ENCODE measurements at places on chromosomes 5 and 9. TPM values are rescaled to one million over a fixed set of nuclear protein-coding genes. Genes with fewer than 3 reads are reported as not detected.

GRCh38 chr9:126915281-126915816, 767 bp downstream of the RALGPS1 start:
- peak; percentile 70 for DNase-seq

DNA sequence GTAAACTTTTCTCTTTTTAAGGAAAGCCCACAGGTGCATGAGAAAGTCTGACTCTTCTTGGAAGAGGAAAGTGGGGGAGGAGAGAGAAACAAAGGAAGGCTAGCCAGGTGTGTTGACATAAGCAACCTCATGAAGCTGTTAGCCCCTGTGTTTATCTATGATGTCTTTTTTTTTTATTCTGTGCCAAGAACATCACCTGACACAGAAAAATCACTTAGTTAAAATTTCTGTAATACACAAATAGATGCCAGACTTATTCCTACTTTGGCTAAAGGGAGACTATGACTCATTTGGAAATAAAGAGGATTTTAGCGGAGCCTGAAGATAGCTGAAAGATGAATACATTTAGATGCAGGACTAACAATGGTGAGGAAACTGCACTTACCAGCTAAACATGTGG, 58.3 kb downstream of the BAAT start:
- DNase-seq: no peak

Gene EGFLAM
- 5.7 TPM for total RNA-seq

Gene MSX2
- 1.8 TPM for total RNA-seq

DNA sequence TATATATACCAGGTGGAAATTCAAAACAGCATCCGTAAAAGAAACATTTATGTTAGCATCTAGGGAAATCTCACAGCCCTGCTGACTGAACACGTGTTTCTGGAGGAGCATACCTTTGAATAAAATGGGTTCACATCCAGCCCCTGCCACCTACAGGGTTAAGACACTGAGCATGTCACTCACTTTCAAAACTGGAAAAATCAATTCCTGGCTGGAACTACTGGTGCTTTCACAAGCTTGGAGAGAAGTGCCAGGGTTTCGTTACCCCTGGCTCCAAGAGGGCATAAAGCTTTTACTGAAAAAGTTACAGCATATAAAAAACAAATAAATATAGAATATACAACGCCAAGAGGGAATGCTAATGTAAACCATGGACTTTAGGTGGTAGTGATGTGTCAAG, 48.0 kb downstream of the SERINC5 start:
- no peak for DNase-seq

Gene TTC16
- total RNA-seq: not detected

DNA sequence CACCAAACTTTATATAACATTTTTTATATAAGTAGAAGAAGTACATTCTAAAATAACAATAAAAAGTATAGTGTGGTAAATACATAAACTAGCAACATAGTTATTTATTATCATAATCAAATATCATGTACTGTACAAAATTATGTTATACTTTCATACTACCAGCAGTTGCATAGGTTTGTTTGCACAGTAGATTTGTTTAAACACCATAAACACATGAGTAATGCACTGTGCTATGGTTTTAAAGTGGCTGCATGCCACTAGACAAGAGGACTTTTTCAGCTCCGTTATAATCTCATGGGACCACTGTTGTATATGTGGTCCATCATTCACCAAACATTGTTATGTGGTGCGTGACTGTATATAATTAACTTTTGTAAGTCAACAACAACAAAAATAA, 137.6 kb downstream of the DRD1 start:
- no peak for DNase-seq

Gene CARTPT
- total RNA-seq: 8.4 TPM

Gene ZNF608
- total RNA-seq: 20.4 TPM

DNA sequence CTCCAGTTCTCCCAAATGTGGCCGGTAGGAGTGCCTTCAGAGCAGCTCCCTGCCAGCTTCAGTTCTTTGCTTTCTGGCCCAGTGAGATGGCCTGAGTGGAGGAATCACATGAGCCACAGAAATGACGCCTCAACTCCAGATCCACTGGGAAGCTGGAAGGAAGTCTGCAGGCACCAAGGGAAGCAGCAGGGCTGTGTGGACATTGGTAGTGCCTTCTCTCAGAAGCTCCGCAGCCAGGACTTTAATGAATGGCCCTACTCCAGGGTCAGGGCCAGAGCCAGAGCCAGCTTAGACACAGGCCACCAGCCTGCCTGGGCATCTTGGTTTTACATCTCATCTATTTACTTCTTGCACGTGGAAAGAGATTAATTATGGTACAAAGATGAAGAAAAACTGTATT, 12.0 kb upstream of the PSMB7 start:
- peak; percentile 22 for DNase-seq

DNA sequence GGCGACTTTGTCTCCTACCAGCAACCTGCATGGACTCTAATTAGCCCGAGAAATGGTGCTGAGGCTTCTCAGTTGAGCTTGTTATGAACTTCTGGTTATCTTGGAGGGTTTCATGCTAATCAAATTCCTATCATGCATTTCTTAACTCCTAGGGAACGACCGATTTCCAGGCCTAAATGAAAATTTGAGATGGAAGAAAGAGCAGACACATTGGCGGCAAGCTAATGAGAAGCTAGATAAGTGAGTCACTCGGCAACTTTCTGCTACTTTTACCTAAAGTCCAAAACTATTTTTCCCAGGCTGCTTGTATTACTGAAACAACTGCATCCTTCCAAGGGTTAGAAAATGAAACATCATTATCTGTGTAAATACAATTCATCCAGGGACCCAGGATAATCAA, 207.2 kb downstream of the DOCK8 start:
- DNase-seq: no peak

GRCh38 chr9:136061405-136061804, 33.7 kb downstream of the NACC2 start:
- peak; percentile 58 for DNase-seq

DNA sequence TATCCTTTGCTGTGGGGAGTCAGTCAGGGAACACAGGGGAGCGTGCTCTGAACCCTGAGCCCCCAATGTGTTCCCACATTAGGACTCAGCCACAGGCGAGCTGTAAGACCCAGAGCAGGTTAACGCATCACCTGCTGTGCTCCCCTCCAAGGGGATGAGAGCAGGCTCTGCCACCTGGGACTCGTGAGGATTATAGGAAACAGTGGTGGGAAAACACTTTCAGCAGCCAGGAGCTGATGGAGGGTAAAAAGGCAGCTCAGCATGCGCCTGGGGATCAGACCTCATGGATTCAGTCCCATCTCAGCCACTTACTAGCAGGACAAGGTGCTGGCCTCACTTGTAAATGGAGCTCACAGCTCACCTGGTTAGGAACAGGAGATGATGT, 9.2 kb downstream of the JADE2 start:
- no peak for DNase-seq

Gene HCN1
- total RNA-seq: 0.28 TPM

DNA sequence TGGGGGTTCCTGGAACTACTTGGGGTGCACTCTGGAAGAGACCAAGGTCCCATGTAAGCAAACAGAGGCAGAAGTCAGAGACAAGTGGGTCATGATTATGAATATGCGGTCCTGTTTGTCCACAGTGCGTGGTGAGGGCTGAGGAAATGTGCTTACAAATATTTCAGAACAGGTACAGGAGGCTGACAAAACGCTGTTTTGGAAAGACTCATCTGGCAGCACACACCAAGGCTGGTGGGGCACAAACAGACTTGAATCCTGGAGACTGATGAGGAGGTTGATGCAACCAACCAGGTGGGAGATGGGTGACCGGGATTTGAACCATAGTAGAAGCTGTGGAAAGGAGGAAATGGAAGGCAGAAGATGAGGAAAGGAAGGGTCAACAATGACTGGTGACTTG, 83.8 kb downstream of the ADRB2 start:
- no peak for DNase-seq

DNA sequence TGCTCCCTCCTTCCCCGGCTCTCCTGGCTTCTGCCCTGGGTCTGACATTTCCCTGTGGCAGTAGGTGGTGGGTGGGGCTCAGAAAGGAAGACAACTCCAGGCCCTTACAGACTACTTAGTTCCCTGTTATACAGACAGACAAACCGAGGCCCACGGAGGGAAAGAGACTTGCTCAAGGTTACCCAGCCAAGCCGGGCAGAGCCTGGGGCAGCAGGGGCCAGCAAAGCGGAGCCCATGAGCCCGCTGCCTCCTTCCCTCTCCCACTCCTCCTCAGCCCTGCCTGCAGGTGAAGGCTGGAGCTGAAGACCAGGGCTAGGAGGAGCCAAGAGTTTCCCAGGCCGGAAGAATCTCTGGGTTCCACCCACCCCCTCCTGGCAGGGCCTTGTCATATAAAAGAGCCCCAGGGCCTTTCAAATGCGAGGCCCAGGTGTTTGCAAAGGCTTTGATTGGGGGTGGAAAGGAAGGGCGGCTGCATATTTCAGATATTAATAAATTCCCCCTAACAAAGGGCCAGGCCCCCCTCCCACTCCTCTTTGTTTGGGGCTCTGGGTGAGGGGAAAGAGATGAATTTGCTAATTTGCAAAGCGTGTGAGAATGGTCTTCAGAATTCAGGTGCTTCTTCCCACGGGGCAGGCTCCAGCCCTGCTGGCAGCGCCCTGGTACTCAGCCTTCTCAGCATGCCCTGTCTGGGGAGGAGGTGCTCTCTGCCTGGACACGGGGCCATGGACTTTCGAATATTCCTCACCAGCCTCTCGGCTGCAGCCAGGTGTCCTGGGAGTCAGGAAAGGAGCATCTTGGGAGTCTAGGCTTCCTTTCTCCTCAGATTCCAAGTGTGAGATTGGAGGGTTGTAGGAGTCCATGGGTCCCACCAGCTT, 21.5 kb downstream of the SLC6A7 start:
- DNase-seq: no peak

Gene FAT2
- not detected for total RNA-seq

DNA sequence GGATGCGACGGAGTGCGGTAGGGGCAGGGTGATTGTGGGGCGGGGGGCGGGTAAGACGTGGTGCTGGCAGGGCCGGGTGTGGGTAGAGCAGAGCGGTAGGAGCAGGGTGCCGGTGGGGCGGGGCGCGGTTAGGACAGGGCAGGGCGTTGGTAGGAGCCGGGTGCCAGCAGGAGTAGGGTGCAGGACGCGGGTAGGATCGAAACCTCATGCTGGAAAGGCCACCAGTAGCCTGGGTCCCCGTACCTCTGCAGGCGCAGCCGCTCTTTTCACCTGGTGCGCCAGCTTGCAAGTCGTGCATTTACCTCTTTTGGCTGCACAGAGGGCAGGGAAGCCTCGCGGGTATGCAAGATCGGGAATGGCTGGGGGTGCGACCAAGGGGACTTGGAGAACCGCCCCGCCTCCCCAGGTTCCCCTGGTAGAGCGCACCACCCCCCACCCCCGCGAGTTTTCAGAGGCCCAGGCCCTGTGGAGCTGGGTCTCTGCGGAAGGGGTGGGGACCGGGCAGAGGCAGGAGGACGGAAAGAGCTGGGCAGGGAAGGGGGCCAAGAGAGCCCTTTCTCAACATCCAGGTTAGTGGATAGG, 104.8 kb upstream of the SIMC1 start:
- DNase-seq: no peak

GRCh38 chr9:113857875-113858274, 18.2 kb upstream of the ZNF618 start:
- no peak for DNase-seq

Gene PCDHA13
- 0.66 TPM for total RNA-seq

GRCh38 chr9:129458155-129458661, 162.7 kb downstream of the C9orf50 start:
- peak; percentile 80 for DNase-seq

- peak; percentile 92 for DNase-seq
Measured at GRCh38 chr5:134554319-134555222, 29.1 kb downstream of the JADE2 start.

DNA sequence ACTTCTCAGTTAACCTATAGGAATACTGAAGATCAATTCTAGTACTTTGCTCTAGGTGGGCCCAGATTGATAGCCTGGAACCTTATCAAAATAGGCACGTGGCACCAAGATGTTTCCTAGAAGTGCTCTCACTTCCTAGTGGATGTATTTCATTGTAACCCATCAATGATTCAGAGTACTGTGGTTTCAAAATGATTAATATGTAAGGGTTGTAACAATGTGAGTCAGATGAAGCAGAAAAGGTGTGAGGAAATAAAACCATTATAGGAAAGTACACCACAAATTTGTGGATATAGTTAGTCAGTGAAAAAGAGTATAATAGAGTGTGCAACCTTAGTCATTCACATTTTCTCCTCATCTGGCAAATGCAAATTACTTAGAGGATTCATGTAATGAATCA, 177.3 kb upstream of the FST start:
- DNase-seq: no peak

DNA sequence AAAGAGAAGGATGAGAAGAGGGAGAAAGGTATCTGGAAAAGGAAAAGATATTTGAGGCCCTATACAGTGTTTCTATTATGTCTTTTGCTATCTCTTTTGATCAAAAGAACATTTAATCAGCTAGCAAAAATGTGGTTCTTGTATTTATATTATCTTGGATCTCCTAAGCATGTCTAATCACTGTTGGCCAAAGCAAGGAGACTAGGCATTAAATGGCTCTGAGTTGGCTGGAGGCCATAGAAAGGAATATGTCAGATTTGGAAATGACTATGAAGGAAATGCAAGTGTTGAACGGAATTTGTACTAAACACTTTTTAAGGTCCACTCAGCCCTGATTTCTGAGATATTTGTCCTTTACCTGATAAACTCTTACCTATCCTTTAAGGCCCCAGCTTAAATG, 22.4 kb upstream of the THG1L start:
- DNase-seq: no peak

Gene MYMK
- total RNA-seq: not detected

GRCh38 chr5:111563031-111563822, 50.9 kb upstream of the STARD4 start:
- peak; percentile 61 for DNase-seq

Gene SAXO1
- total RNA-seq: not detected

DNA sequence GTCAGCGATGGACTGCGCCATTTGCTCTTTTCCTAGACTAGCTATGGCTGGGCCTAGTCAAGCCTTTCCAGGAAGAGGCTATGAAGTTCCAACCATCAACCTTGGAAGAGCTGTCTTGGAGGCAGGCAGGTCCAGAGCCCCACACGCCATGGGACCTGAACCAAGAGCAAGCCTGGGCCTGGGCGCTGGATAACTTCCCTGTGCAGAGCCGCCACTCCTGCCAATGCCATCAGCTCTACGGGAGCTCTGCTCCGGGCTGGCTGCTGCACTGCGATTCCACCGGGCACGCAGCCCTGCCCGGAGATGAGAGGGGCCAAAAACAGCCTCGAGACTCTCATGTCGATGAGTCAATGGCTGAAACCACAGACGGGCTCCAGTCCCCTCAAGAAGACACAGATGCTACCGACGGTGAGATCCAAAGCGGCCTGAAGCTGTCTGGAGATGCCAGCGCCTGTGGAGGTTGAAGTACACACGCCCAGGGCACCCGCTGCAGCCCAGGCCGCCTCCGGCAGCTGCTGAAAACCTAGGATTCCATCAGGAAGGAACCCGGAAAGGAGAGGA, 103.7 kb upstream of the SELENOP start:
- no peak for DNase-seq

GRCh38 chr5:78633700-78634099, 14.9 kb downstream of the LHFPL2 start:
- no peak for DNase-seq

DNA sequence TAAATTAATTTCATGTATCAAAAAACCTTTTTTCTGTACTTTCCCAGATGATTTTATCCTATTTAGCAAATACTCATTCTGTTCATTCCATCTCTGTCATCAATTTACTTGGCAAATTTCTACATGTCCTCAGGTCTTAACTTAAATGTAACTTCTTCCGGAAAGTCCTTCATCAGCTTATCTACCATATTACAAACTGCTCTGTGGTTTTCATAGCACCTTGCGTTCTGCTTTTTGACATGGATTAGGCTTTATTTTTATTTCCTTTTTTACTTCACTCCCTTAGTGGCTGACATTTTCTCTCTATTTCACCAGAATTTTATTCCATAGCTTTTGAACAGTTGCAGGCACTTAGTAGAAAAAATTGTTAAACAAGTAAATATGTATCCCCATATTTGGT, 1040.8 kb downstream of the TAF11L14 start:
- no peak for DNase-seq
